Activated CD4-positive, alpha-beta memory T cell treated with anti-CD3 and anti-CD28 coated beads for 36 hours (primary cell): ENCODE measurements at places on chromosomes 5 and 9.
A peak's percentile ranks its signal among the peaks of the same experiment; 100 is the strongest.

GRCh38 chr9:126147936-126148870, 178.4 kb upstream of the MVB12B start:
- no peak for DNase-seq

GRCh38 chr5:76388236-76388635, 14.8 kb upstream of the IQGAP2 start:
- DNase-seq: no peak

- DNase-seq: no peak
Measured at GRCh38 chr5:152532714-152533113, 127.6 kb upstream of the NMUR2 start.

DNA sequence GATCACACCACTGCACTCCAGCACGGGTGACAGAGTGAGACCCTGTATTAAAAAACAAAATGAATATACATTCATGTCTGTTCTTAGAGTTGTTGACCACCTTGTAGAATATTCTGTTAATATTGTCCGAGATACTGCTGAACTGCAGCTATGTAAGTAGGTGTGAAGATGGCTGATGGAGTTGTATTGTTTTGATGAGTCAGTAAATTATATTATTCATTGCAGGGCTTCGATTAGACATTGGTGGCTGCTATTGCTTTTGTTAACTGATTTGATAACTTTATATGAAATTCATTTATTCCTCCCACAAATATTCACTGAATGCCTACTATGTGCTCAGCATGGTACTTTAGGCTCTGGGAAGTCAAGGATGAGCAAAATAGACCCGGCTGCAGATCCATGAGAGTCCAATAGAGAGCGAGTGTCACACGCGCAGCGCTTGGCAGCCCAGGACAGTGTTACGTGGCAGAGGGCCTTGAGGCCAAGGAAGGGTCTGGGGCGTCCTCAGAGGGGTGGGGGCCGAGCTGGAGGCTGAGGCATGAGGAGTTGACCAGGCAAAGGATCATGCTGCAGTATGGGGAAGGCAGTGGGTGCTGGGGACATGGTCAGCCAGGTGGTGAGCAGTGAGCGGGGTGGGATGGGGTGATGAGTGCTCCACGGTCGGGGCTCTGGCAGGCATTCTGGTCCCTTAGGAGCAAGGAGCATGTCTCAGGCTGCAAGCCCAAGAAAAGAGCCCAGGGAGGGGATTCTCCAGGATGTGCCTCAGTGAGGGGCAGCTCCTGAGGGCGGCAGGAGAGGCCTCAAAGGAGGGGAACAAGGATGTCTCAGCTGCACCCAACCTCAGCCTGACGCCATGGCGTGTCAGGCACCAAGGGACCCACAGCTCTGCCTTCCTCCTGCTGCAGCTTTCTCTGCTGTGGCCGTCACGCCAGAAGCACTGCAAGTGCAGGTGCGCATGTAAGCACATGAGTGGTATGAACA, 243.5 kb downstream of the GADD45G start:
- DNase-seq: no peak

- DNase-seq: no peak
Measured at GRCh38 chr5:152405145-152405544, at the start of gene NMUR2. NMUR2 (minus strand) TSS chr5:152405279; CDS start chr5:152405113, 166 bp downstream.

- no peak for DNase-seq
Measured at GRCh38 chr5:62413711-62414110, 1.1 kb downstream of the IPO11 start.

- DNase-seq: no peak
Measured at GRCh38 chr5:155530046-155530445, 516.5 kb downstream of the KIF4B start.

DNA sequence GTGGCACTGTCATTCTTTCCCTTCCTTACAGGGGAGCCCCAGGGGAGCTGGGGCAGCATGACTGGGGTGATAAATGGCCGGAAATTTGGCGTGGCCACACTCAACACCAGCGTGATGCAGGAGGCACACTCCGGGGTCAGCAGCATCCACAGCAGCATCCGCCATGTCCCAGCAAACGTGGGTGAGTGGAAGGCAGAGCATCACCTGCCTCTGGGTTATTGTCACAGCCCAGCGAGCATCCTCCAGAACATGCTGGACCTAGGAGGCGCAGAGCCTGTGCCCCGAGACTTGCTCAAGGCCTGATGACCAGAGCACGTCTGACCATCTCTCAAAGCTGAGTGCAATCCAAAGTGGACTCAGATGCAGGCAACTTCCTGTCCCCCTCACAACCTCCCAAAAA, 22.2 kb upstream of the ASS1 start:
- DNase-seq: no peak

DNA sequence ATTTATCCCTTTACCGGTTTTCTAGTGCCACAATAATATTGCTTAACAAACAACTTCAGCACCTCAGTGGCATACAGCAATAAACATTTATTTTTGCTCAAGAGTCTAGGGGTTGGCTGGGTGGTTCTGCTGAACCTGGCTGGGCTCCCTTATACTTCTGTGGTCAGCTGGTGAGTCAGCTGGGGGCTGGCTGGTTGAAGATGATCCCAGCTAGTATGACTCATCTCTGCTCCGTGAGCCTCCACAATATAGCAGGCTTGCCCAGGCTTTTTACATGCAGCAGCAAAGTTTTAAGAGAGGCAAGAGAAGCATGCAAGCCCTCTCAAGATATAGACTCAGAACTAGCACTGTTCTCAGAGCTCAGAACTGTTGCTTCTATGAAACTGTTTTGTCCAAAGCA, 523.5 kb upstream of the CLINT1 start:
- peak; percentile 33 for DNase-seq

- DNase-seq: no peak
Measured at GRCh38 chr5:91255396-91256141, 127.5 kb downstream of the ARRDC3 start.

DNA sequence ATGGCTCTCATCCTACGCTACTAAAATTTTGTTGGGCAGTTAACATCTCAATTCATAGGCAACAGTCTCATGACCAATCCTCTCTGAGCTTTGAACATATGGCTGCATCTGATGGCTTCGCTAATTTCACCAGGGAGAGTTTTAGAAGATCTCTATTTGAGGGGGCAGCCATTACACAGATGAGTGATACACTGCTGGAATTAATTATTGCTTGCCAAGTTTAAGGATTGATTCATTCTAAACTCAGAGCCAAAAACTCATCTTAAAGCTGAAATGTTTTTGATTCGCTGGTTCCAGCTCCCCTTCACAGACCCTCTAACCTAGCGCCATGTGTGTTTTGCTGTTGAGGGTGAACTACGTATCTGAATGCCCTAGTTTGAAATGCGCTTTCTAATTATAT, 519.9 kb upstream of the WWC1 start:
- no peak for DNase-seq

- no peak for DNase-seq
Measured at GRCh38 chr5:109908366-109908765, 218.6 kb downstream of the MAN2A1 start.

- peak; percentile 13 for DNase-seq
Measured at GRCh38 chr5:78757269-78758053, 108.9 kb upstream of the LHFPL2 start.

- DNase-seq: peak; percentile 1
Measured at GRCh38 chr9:129282272-129282671, 104.2 kb upstream of the IER5L start.

DNA sequence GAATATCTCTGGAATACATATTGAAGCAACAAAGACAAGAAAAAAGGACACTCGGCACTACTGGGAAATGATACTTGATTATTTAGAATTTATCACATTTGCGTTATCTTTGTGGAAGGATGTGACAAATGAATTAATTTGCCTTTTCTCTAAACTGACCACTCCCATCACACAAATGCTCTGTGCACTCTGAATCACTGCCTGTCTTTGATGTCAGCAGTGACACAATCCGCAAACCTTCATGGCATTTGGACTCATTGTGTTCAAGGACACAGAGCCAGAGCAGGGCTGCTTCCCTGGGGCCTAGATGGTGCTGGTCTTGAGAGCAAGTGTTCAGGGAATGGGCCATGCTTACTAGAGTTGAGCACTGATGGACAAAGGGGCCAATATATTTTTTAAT, 4.9 kb upstream of the KIF4B start:
- no peak for DNase-seq

GRCh38 chr5:157225469-157226422, 40.2 kb upstream of the CYFIP2 start:
- DNase-seq: peak; percentile 52

DNA sequence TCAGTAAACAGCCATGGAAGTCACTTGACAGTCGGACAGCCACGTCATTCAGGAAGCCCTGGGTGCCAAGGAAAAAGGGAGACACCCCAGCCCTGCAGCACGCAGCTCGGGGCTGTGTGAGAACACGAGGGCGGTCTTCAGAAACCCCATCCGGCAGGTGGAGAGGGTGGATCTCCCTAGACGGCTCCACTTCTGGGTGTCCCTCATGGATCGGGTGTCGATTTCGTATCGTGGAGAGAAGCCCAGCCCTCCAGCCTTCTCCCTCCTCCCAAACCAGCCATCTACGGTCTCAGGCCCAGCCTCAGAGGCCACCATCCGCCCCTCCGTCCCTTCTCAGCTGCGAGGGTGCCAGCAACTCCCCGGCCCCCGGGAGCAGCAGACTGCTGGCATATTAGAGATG, 65.5 kb upstream of the BARHL1 start:
- no peak for DNase-seq

- DNase-seq: no peak
Measured at GRCh38 chr9:19288081-19288480, 57.6 kb downstream of the DENND4C start.

DNA sequence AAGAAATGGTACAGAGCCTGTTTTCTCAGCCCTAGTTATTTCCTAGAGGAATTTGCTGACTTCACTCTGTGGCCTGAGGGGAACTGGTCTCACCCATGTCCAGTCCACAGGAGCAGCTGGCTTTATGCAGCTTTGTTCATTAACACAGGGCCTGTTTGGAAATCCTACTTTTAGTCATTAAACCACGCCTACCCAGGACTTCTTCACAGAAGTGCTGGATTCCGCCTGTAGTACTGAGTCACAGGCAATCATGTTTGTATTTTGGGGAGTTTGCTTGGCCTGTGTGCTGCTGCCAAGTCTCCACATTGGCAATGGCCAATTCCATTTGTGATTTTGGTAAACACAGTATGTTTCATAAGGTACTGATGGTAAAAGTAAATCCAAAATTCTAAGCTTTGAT, 52.8 kb downstream of the CTNND2 start:
- no peak for DNase-seq

- DNase-seq: no peak
Measured at GRCh38 chr9:37370968-37371563, 51.4 kb upstream of the GRHPR start.

- no peak for DNase-seq
Measured at GRCh38 chr9:68706363-68707201, 1.5 kb downstream of the PIP5K1B start.

GRCh38 chr9:121328876-121329681, 41.0 kb downstream of the STOM start:
- no peak for DNase-seq

DNA sequence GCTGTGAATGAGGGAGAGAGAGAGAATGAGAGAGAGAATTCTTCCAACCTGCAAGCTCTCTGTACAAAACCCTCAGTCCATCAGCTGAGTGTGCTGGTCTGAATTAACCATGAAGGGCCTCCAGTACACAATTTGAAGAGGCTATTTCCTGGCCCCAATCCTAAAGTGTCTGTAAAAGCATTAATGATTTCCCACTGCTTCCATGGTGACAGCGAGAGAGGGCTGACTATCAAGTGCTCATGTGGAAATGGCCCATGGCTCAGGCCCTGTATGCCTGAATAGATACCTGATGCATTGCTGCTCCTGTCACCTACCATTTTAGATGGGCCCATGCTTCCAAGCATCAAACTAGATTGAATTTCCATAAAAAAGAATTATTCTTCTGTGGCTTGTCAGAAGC, 592.4 kb downstream of the KIF4B start:
- DNase-seq: no peak

- no peak for DNase-seq
Measured at GRCh38 chr9:10054456-10054855, 558.3 kb downstream of the PTPRD start.

- no peak for DNase-seq
Measured at GRCh38 chr5:44900273-44900954, 91.7 kb downstream of the MRPS30 start.

DNA sequence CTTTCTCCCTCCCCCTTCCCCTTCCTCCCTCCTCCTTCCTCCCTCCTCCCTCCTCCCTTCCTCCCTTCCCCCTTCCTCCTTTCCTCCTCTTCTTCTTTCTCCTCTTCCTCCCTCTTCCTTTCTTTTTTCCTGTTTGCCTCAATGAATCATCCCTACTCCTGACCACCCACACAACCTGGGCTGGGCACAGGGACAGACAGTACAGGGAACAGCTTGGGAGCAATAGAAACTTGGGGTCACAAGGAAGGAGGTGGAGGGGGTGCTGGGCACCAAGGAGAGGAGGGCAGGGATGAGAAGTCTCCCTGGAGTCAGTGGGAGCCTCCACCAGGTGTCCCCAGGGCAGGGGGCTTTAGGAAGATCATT, 5.0 kb downstream of the TTC16 start:
- no peak for DNase-seq

DNA sequence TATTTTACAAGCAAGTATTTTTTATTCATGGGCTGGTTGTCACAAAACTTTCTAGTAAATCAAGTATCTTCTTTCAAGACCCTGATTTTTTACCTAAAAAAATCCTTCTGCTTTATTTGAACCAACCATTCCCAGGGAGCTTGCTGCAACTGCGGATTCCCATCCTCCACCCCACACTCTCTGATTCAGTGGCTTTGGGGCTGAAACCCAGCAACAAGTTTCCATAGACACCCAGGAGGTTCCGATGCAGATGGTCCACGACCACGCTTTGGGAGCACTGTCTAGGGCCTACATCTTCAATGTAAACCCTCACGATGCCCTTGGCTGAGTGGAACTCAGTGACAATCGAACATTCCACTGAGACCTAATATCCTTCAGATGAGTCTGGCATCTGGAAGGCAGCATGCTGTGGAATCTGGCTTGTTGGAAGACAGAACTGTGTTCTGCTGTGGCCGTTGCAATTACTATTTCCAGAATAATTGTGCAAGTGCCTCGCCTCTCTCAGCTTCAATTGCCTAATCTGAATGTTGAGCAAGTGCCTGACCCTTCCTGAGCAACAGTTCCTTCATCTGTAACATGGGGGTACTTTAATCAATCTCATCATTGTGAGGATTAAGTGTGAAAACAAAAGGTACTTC, 105.1 kb downstream of the INSYN2B start:
- DNase-seq: no peak

GRCh38 chr5:154228696-154229095, 38.2 kb downstream of the GALNT10 start:
- no peak for DNase-seq

GRCh38 chr9:18461496-18461895, 12.5 kb upstream of the ADAMTSL1 start:
- DNase-seq: no peak

DNA sequence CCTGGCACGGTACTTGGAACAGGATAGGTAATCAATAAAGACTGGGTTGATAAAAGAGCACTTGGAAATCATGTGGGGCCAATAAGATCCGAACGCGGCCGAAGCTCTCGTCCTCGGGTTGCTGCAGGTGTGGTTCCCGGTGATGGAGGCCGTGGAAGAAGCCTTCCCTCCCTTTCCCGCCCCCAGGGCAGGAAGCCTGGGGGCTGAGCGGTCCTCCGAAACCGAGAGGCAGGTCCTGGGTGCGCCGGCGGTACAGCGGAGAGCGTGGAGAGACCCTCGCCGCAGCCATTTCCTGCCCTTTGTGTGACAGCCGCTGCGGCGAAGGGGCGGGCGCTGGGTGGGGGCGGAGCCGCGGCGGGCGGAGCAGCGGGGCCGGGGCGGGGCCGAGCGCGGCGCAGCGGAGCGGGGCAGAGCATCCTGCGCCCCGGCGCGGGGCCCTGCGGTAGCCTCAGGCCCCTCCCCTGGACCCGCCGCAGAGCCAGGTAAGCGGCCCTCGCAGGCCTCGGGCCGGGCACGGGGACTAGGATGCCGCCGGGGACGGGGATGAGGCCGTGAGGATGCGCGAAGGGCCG, at the start of gene CYFIP2:
TSS of gene CYFIP2 (plus strand) at position 410 of the 572 bp plus-strand sequence. CDS start 19,239 bp downstream, outside the sequence.
- DNase-seq: peak; percentile 91
